ENCODE measurements at places on chromosomes 4 and X.

DNA sequence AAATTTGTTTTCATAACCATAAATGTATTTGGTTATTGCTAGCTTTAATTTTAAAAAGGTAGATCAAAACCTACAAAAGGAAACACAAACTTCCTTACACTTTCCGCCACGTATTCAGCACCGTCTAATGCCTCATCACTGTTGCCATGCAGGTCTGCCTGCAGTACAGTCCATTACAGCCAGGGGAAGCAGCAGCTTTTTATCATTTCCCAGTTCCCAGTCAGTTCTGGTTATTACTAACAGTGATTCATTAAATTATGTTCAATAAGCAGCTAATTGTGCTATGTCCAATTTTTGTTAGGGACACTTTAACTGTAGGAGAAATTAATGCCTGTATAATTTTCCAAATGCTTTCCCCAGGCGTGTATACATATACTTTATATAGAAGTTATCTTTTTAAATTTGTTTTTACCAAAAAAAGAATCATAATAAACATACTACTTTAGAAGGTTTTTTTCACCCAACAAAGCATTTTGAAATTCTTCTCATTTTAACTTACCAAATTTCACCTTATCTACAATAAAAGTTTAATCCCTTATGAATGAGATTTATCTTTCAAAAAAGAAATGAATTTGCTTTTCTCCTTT lies 93.3 kb downstream of the ANXA3 start:
- DNase-seq, result no peak

DNA sequence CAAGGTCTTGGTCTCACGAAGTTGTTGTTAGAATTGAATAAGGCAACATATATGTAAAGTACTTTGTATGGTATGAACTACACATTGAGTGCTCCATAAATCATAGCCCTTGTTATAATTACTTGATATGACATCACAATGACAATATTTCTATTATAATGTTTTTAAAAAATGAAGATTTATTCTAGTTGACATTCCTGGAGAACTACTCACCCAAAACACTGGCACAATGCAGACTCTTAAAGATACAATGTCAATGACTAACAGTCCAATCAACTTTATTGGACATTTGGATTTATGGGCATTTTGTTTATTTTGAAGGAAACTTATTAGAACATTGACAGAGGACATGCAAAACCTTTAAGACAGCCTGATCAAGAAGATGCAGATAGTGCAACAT lies 55.3 kb downstream of the ASB9 start:
- no peak for DNase-seq

DNA sequence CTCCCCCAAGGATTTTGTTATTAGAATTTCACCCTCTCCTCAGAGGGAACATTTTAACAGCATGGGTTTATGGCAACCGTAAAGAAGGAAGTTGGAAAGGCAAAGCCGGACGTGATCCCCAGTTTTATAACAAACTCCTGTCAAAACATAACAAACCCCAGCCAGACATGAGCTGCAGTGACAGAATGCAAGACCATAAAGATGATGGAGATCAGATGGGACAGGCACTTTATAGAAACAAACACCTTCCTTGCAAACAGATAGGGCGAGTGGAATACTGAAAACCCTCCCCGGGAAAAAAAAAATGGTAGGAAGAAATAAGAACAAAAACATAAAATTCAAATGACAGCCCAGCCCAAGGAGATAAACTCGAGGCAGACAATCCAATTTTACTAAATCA lies 281.4 kb downstream of the LDB2 start:
- no peak for DNase-seq

DNA sequence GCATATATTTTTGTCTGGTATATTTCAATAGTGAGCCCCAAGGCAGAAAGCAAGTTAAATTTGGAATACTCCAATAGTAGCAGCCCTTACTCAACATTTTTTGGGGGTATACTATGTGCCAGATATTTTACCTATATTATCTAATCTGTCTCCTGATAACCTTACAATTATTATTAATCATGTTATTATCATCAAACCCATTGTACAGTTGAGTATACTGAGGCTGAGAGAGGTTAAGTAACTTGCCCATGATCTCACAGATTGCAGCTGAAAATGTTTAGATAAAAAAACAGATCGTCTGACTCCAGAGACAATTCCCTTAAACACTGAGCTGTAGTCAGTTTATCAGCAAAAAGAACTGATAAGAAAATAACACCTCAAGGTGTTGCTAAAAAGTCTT lies 6.5 kb upstream of the RBBP7 start:
- no peak for DNase-seq

- no peak for DNase-seq
Measured at GRCh38 chr4:81631958-81632441, 160.3 kb upstream of the RASGEF1B start.

DNA sequence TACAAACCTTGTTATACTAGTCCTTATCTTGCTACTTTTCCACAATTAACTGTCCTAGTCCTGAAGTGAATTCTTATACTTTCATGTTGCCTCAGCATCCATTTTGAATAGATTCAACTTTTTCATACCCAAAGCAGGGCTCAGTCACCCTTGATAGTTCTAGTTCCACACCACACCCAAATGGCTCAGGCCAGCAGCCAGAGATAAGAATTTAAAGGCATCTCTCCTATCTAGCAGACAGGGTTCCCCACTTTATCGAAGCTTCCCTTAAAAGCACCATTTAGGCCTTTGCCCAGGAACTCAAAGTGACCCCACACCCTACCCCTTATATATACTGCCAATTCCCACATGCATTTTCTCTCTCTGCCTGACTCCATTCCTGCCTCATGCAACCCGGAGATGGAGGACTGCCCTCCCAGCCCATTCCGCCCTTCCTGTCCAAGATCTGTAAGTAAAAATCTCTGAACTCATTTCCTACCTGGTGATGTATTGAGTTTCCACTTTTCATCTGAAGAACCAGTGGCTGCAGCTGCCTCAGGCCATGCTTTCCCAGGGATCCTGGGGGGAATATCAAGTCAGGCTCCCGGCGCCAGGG lies 63.7 kb upstream of the TXK start:
- no peak for DNase-seq

DNA sequence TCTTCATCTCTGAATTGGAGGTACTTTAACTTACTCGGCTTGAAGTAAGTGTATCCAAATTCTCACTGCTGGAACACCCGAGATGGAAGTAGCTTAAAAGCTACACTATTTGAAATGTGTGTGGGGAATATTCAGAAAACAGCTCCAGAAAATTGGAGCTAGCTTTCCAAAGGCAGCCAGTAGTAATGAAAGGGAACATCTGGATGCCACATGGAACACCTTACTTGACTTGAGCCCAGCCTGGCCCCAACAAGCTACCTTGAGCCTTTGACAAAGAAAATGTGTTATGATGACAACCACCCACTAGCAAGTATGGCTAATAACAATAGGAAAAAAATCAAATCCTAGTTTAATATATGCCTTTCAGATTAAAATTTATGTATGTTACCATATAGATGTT lies 161.5 kb downstream of the PRDM5 start:
- no peak for DNase-seq

DNA sequence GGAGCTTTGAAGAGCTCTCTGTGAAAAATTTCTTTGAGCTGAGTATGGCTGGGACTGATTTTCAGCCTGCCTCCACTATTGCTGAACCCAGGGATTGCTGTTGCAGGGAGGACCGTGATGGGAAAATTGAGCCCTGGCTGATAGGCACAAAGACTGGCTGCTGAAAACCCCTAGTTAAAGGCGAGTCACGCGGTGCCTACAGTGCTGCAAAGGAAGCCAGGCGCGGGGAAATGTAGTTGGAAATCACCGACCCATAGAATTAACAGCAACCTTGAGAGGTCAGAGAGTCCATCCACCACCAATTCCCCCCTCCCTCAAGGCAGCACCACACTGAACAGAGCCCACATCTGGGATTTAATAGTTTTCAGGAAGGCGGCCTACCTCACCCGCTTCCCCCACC lies 26.0 kb downstream of the FRMD7 start:
- no peak for DNase-seq

- no peak for DNase-seq
Measured at GRCh38 chr4:147865926-147866325, 134.0 kb downstream of the ARHGAP10 start.

DNA sequence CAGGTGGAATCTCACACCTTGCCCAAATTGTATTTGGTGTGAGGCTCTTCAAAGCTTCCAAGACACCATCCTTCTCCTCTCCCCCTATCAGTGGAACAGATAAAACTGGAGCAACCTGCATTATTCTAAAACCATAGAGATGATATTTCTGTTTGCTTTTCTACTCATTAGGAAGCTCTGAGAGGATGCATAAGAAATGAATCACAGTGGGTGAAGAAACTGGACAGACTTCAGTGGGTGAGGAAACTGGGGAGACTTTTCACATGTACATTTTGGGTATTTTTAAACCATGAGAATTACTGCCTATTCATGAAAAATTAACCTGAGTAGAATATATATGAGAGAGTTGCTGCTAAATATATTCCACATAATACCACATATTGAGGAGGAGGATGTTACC lies 16.4 kb downstream of the HAND2 start:
- DNase-seq, result no peak

GRCh38 chr4:26131711-26132110 lies 189.1 kb upstream of the RBPJ start:
- DNase-seq, result no peak

DNA sequence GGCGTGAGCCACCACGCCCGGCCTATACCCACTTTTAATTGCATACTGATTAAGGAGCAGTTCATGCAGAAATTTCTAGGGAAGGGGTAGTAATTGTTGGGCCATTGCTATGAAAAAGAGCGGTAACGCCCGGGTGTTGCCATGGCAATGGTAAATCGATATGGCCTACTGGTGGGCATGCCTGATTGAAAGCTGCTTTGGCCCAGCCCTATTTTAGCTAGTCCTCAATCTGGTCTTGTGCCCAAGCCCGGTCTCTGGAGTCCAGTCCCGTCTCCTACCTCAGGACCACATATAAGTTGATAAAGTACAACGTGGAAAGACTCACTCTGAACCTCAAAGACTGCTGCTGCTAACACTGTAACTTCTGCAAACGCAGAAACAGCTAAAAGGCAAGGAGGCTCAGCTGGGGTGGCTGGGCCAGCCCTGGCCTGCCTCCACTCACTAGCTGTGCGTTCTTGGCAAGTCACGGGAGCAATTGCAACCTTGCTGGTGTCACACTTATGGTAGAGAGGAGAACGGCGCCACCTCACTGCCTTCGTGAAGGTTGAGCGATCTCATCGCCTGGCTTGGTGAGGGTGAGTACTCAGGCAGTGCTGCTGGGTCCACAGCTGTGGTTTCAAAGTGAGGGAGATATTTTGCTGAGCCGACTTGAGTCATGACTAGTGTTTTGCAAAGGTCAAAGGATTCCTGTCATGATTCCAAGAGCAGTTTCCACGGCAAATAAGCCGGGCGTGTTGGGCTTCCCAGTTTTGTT lies 57.0 kb upstream of the GRPEL1 start:
- peak; percentile 37 for DNase-seq

GRCh38 chr4:72112514-72113156 lies 80.8 kb downstream of the NPFFR2 start:
- no peak for DNase-seq

Data from AG04449 (cell line).